ENCODE measurements at places on chromosomes 6 and 20.
A peak's percentile ranks its signal among the peaks of the same experiment; 100 is the strongest.

- no peak for DNase-seq
Measured at GRCh38 chr6:43997345-43997677, 129.9 kb downstream of the MRPL14 start.

- no peak for DNase-seq
Measured at GRCh38 chr20:34013554-34013953, 19.8 kb downstream of the RALY start.

DNA sequence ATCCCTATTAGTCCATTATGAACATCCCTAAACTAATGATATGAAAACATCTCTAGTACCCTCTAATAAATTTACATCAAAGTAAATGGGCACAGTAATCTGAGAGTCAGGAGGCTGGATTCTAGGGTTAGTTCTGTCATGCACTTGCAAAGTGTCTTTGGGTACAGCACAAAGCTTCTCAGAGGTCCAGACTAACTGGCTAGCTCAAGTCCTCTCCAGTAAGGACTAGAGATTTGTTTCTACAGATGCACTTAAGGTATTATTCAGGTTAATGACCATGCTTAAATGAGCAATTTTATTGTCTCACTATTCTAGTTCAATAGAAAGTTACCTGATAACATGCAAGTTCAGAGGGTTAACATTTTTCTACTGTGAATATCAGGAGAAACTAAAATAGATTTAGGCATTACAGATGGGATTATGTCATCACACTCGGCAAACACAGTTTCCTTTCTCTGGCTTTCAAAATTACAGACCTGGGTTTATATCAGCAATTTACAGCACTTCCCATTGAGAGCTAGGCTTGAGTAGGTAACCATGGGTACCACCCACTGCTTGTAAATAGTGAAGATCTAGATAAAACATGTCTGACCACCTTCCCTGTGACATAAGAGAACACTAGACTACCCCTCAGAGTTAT is 402.9 kb upstream of the RUNX2 start:
- no peak for DNase-seq

DNA sequence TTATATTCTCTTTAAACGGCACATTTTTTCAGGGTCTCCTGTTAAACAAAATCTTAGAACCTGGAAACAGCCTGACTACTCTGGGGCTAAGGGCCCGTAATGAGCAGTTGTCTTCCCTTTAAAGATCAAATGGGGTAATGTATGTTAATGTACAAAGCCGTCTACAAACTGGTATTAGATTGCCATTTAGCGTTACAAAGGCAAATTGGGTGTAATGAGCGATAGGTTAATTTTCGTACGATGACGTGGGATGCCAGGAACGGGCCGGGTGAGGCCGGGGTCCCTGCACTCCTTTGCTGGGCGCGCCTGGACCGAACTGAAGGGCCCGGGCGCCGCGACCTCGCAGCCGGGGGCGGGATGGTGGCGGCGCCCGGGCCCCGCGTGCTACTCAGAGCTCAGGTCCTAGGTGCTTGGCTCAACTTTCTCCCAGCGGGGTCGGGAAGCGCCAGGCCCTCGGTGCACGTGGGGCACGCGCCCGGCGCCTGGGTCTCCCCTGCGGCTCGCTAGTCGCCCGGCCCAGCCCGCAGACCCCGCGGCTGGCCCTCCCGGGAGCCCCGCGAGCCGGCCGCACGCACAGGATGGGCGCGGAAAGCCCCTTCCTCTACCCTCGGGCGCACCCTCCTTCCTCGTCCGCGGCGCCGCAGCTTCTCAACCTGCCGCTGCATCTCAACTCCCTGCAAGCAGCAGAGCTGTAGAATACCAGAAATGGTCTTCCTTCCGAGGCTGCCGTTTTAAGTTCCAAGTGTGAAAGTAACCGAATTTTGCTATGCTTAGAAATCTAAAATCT is 5.9 kb downstream of the NKX2-4 start:
- no peak for DNase-seq

GRCh38 chr6:80338201-80338836 is 231.8 kb downstream of the BCKDHB start:
- DNase-seq = peak; percentile 63

DNA sequence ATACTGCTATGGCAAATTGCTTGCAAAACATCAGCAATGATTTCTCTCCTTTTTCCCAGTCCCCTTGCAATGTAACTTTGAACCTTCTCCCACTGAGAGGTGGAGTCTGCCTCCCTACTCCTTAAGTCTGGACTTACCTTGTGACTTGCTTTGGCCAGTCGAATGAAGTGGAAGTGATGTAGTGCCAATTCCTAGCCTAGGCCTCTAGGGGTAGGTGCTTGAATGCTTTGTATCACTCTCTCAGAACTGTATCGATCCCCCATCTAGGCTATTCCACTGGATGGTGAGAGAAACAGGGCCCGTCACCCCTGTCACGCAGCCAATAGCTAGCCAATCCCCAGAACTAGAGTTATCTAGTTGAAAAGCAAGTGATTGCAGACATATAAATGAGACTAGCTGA is 238.6 kb downstream of the BTBD3 start:
- DNase-seq = no peak

- no peak for DNase-seq
Measured at GRCh38 chr6:34085453-34086170, 60.3 kb downstream of the GRM4 start.

- DNase-seq = no peak
Measured at GRCh38 chr6:32815115-32815514, 1.7 kb downstream of the HLA-DOB start.

GRCh38 chr6:7115543-7116231 is 7.9 kb downstream of the RREB1 start:
- no peak for DNase-seq

DNA sequence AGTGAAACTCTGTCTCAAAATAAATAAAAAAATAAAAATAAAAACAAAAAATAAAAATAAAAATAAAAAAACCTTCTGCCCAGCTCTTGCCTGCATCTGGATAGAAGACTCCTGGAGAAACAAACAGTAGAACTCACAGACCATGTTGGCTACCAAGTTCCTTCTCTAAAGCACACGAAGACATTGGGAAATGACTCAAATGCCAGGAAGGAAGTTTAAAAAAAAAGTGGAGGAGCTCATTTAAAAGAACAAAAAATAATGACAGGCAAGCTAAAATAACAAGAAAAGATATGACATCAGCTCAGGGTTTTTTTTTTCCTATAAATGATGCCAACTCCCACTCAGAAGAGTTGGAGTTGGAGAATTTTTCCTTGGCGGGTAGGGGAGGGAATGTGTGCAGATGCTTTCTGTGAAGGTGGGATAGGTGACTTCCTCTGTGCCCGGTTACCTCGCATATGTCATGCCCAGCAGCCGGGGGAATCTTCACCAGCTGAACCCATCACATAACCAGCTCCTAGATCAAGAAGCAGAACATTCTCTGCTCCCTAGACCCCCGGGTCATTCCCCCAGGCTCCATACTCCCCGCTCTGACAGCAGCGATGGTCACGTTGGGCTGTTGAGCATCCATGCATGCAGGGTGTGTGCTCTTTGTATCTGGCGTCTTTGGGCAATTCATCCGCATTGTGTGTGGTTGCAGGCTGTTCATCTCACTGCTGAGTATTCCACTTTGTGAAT is 17.3 kb upstream of the CD93 start:
- DNase-seq = no peak

DNA sequence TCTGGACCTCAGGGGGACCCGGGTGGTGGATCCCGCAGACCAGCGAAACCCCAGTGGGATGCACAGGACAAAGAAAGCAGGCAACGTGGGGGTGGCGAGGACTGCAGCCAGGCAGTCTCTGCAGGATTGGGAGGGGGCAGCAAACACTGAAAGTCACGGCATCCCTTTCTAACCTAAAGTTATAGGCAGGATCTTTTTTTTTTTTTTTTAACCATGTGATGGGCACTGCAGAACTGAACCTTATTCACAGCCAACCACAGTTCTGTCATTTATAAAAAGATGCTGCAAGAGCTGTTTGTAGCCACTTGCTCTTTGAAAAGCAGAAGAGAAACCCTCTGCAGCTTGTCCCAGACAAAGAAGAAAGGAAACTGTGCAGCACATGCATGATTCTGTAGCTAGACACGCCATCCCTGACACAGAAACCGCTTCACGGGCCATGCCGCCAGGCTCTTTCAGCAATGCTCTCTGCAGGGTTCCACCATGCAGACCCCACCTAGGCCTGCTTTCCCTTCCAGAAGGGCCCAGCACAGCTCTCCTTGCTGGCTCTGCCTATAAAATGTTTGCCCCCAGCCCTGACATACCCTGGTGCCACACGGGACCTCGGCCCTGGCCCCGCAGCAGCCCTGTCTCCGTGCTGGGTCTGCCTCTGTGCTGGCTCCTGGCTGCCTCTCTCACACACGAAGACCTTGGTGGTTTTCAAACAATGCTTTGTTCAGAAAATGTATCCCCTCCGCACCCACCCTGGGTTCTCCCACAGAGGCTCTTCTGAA is 70.8 kb downstream of the PYGB start:
- no peak for DNase-seq

DNA sequence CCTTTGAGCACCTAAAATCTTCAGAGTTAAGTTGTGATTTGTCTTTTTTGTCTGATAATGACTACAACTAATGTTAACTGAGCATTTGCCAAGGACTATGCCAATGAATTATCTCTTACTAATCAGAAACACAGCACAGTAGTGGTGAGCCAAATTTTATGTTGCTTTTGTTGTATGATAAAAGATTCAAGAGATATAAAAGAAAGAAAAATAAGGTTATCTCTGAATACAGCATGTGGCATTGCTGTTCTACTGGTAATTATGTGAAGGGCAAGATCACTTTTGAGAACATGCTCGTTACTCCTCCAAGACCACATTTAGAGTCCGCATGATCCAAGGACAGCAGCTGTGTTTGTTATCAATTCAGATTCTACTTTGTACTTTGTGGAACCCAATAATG is 133.4 kb upstream of the MYLIP start:
- no peak for DNase-seq

- DNase-seq = no peak
Measured at GRCh38 chr6:5121479-5121878, 36.3 kb downstream of the PPP1R3G start.

DNA sequence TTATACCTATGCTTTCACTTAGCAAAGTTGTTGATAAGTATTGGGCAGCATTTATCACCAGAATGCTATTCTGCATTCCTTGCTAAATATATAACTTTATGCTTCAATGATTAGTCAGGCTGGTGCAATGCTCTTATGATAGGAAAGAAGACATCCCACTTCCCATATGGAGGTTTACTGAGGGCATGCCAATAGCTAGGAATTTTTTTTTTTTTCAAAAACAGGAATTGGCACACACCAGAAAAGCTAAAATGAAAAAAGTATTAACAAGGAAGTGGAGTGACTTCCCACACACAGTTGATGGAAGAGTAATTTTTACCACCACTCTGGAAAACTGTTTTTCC is 90.8 kb downstream of the FRK start:
- DNase-seq = no peak
